NCI-H226 (cell line): ENCODE measurements at places on chromosomes 4 and X.

DNA sequence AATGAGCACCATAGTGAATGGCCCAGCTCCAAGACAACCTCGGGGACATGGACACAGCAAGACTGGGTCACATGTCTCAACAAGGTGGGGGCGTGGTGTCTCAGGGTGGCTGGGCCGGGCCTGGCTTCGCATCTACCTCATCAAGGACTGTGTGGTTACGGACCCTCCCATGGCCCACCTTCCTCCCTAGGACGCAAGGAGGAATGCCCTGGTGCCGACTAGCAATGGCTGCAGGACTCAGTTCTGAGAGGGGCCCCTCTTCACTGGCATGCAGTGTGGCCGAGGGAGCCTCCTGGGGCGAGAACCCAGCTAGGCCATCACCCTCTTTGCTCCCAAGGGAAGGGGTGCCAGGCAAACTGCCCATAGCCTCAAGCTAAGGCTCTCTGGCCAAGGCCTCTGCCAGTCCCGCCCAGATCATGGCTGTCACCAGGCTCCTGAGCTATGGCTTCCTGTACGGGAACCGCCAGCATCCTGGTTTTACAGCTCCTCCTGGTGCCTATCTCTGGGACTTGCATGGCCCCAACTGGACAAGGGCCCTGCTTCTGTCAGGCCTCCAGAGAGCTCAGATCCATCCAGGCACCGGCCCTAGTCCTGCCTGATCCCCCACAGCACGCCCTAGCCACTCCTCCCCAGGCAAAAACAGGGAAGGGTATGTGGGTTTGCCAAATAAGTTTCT, 218.0 kb upstream of the AGTR2 start:
- no peak for DNase-seq

DNA sequence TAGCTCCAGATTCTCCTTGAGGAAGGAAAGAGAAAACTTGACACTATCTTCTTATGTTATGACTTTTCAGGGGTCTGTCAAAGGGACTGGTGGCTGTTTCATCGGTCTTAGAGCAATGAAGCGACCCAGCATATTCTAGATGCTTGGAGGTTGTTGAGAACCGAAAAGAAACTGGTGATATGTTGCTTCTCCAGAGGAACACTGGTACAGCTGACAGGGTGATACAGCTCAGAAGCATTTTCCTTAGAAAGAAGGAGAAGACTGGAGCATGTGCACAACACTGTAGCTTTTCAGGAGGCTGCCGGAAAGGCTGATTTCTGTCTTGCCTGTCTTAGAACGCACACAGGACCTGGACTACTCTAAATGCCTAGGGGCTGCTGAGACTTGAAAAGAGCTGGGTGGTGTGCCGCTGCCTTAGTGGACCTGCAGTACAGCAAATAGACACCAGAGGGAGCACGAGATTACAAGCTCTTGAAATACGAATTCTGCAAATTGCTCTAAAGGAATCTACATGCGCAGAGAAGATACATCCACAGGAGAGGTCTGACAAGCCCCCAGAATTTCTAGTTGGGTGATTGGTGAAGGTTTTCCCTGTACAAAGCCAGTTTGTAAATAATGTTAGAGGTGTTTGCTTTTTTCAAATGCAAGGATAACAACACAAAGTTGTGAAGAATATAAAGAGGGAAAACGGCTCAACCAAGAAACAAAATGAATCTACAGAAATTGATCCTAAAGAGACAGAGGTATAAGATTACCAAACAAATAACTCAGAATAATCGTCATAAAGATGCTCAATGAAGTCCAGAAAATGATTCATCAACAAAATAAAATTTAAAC, 223.1 kb upstream of the DMD start:
- DNase-seq: no peak

DNA sequence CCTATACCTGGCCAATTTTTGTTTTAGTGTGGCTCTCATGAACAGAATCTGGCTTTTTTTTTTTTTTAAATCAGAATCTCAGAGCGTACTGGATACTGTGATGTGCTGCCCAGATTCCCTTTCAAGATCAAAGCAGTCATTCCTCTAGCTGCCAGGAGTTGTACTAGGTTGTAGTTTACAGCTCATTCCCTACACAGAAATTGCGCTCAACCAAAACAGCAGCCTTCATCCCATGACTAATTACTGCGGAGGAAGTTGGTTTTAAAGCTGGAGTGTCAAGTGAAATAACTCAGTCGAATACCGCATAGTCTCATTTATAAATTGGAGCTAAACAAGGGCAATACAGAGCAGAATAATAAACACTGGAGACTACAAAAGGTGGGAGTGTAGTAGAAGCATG, 12.2 kb upstream of the TMPRSS11B start:
- no peak for DNase-seq

DNA sequence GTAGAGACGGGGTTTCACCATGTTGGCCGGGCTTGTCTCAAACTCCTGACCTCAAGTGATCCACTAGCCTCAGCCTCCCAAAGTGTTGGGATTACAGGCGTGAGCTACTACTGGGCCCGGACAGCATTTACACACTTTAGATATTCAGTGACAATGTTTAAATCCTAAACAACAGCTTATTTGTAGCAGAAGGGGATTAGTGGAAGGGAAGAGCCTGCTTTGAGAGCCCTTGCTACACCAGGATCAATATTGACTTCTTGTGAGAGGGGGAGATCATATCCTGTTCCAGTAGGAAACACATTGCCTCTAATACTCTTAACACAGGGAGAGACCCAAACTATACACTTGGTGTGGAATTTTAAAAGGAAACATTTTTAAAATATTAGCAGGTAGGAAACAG, 7.1 kb downstream of the MGST2 start:
- no peak for DNase-seq
